Heart right ventricle (tissue), 16 donors: ENCODE measurements at places on chromosomes 12 and 14.

DNA sequence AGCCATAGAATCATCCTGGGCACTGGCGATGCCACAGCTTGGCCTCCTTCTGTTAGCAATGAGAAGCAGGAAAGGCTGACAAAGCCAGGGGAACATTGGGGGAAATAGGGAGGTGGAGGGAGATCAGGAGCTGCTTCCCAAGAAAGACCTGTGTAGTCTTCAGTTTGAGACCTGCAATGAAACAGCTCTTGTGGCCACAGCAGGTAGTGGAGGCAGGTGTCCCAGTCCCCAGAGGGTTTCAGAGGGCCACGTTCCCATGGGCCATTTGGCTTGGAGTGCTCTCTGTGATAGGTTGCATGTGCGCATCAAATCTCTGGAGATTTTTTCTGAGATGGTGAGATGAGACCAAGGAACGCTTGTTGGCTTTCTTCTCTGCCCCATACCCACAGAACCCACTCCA, 14.4 kb upstream of the OR6S1 start:
- no peak overlapping the region for H3K27ac ChIP-seq
- no peak overlapping the region for H3K4me3 ChIP-seq
- no peaks in the 10 kb centered on the region for H3K36me3 ChIP-seq
- no peaks in the 10 kb centered on the region for H3K4me1 ChIP-seq
- H3K27me3 ChIP-seq: peaks cover 94% of the 10 kb centered on the region
- no peak for DNase-seq

GRCh38 chr14:94960285-94961001, 190.5 kb upstream of the GSC start:
- no peak overlapping the region for H3K4me3 ChIP-seq

- no peak overlapping the region for H3K27ac ChIP-seq
- H3K27me3 ChIP-seq: no peaks in the 10 kb centered on the region
- no peaks in the 10 kb centered on the region for H3K4me1 ChIP-seq
- DNase-seq: no peak
Observed at GRCh38 chr12:84276215-84276614, 636.4 kb downstream of the SLC6A15 start.

- H3K36me3 ChIP-seq: peaks cover 2% of the 10 kb centered on the region
- H3K4me1 ChIP-seq: peaks cover 43% of the 10 kb centered on the region
- no peaks in the 10 kb centered on the region for H3K27me3 ChIP-seq
- no peak overlapping the region for H3K27ac ChIP-seq
- DNase-seq: no peak
Observed at GRCh38 chr12:91978143-91978542, 167.5 kb downstream of the BTG1 start.
